ENCODE measurements at places on chromosomes 7 and 10.

- peak; percentile 35 for DNase-seq
These were observed 9.1 kb upstream of the ASIC3 start for GRCh38 chr7:151038951-151039849.

GRCh38 chr10:133282846-133283390 lies 6.2 kb upstream of the ADAM8 start:
- DNase-seq = no peak

- DNase-seq = no peak
These were observed 38.0 kb upstream of the TMEM72 start for GRCh38 chr10:44873160-44873559.

DNA sequence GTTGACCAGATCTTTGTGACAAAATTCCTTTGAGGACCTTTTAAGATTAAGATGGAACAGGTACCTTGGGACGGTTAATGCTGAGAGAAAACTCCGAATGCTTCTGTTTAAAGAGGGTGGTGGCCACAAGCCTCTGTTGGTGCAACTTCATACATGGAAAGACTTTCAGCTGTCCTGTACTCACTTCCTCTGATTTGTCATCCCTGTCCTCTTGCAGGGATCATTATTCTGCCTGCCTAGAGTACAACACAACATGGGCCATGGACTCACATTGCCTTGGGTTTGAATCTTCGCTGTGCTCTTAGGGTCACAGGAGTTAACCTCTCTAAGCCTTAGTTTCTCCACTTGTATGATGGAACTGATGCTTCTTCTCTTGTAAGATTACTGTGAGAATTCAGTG lies 75.1 kb downstream of the ENTPD1 start:
- no peak for DNase-seq

DNA sequence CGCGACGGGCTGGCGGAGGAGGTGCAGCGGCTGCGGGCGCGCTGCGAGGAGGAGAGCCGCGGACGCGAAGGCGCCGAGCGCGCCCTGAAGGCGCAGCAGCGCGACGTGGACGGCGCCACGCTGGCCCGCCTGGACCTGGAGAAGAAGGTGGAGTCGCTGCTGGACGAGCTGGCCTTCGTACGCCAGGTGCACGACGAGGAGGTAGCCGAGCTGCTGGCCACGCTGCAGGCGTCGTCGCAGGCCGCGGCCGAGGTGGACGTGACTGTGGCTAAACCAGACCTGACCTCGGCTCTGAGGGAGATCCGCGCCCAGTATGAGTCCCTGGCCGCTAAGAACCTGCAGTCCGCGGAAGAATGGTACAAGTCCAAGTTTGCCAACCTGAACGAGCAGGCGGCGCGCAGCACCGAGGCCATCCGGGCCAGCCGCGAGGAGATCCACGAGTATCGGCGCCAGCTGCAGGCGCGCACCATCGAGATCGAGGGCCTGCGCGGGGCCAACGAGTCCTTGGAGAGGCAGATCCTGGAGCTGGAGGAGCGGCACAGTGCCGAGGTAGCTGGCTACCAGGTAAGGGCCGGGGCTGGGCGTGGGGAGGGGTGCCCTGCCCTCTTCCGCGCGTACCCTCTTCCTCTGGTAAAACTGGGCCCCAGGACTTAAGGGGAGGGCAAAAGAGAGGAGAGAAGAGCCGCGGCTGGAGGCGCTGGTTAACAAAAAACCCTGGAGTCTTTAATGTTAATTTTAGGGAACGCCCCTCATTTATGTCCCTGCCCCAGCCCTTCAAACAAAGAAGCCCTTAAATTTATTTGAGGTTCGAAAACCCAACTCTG lies 987 bp downstream of the INA start:
- no peak for DNase-seq

- DNase-seq = no peak
These were observed 66.1 kb downstream of the KCNMA1 start for GRCh38 chr10:77571490-77571889.

GRCh38 chr10:132449811-132450181 lies 52.8 kb downstream of the PWWP2B start:
- DNase-seq = no peak

DNA sequence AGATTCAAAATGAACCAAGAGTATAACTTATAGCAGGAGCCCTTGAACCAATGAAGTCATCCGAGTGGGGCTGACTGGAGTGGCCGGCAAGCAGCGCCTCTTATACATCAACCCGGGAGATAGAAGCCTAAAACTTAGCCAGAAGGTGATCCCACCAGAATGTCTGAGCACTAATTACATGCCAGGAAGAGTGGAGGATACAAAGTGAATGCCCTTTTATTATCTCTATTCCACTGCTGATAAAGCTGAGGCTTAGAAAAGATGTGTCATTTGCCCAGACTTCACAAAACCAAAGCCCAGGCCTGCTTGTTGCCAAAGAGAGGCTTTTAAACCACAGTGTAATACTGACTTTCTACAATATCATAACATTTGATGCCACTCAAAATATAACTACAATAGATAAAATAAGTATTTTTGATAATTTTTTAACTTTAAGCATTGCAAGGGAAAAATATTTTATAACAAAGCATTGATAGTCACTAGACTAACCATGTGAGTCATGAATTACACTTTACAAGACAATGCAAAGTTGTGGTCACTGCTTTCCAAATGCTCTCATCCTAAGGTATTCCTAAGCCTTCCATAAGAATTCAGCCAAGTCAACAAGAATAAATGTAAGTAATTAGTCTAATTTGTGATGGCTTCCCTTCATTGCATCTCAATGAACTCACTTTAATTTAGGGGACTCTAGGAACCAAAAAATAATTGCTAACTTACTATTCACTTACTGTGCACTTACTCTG lies 58.6 kb upstream of the ARID5B start:
- DNase-seq = no peak

DNA sequence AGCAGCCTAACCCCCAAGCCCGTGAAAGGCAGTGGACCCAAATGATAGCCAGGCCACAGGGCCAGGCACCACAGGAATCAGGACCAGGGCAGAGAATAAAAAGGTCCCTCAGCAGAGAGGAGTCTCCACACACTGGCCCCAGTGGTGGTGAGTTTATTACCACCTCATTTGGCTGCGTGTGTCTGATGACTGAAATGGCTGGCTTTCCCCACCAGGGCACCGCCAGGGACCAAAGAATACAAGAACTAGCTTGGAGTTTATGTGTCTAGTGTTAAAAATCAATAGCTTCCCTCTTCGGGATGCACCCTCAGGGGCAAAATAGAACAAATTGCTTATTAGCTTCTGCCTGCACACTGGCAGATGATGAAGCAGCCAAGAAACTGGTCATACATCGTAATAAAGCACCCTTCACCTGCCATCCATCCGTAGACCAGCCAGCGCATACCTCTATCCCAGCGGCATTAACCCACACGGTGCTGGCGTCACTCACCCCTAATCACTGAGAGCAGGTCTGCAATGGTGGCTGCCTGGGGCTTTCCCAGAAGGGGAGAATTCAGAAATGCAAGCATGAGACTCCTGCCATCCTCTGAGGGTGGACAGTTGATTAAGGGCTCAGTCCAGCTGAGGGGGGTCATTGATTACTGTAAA lies 223.7 kb upstream of the ZMIZ1 start:
- DNase-seq = no peak

DNA sequence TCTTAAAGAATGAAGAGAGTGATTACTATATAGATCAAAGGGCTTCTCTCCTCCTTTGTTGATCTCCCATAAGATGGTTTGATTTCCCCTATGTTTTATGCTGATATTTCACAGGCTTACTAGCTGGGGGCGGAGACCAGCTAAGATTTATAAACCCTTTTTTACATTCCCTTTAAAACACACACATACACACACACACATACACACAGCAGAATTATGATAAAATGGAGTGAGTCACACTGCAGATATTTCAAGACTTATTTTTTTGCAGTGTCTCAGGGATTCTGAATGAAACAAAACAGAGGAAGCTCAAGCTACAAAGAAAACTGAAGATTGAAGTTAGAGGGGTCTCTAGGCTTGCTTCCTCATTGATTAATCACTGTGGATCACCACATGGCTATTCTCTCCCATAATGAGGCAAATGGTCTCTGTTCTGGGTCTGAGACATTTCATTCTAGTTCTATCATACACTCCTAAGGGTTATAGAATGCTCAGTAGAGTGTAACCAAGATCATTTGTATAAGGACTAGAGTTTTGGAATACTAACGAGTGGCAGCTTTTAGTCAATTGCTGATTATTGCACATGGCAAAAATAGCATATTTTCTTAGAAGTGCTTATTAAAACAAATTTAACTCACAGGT lies 18.6 kb downstream of the INA start:
- DNase-seq = no peak

Data from stimulated activated CD4-positive, alpha-beta T cell treated with anti-CD3 and anti-CD28 coated beads, Interleukin-1b, Interleukin-23, amount 100 ng/mL, for 1 hour (primary cell).